ENCODE measurements at places on chromosomes 12 and 14.

DNA sequence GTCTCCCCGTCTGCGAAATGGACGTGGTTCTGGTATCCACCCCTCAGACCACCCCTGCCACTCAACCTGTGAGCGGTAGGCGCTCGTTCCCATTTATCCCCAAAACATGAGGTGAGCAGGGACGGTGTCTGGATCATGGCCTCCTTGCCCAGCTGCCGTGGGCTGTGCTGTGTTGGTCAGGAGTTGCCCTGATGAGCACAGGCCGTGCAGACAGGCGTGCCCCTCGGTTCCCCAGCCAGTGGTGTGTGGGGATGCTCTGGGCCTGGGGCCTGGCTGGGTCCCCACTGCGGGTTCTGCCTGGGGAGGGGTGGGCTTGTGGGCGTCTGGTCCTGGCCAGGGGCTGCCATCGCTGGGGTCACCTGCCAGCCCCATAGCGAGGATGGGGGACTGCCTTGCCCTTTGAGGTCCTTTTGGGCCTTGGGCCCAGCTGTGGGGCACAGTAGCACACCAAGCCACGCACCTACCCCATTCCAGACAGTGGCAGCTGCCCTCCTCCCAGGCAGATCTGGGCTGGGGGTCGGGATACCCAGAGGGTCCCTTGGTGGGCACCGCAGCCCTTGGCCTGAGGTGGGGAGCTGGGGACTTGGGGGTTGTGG, 11.3 kb upstream of the PUS1 start:
- DNase-seq, result no peak

DNA sequence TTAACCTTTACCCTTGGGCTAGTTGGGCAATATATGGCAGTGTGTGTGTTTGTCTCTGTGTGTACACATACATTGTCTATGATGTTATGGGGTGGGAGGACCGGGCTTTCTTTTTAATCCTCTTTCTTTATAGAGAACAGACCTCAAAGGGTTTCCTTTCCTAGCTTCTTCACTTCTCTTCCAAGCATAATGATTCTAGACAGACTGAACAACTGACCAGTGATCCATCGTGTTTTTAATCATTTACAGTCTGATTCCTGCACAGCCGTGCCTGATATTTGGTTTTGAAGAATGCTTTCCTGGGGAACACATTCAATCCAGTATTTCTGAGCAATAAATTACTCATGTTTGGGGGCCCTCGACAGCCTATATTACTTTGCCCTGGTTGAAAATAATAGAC, 481.1 kb upstream of the DCN start:
- DNase-seq, result no peak

DNA sequence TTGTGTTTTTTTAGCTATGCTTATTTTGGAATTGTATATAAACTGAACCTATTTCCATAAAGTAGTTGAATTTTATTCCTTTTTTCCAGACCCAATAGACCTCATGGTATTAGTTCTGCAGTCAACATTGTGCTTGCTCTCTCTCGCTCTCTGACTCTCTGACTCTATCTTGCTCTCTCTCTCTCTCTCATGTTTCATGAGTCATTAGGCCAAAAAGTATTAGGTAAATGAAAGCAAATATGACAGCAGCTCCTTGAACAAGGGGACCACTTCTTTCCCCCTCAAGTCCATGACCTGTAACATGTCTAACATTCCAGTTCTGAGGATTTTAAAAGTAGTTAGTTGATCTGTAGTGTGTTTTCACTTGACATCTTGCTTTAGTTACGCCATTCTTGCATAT, 14.0 kb upstream of the C12orf71 start:
- no peak for DNase-seq

DNA sequence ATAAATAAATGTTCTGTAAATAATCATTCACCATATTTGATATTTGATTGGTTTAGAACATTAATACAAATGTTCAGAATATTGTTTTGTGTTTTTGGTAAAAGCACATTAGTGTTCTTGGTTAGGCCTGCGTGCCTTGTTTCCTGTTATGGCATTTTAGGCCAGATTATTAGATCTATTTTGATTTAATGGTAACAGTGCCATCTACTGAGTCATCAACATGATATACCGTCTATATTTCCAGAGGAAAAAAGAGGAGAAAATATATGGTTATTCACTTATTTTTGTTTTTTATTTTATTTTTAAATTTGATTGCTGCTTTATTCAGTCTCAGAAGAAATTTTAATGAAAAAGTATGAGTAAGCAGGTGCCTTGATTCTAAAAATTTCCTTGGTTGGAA, 60.3 kb downstream of the GPHN start:
- no peak for DNase-seq

GRCh38 chr14:66483322-66483721, 2.8 kb upstream of the CCDC196 start:
- DNase-seq, result no peak

DNA sequence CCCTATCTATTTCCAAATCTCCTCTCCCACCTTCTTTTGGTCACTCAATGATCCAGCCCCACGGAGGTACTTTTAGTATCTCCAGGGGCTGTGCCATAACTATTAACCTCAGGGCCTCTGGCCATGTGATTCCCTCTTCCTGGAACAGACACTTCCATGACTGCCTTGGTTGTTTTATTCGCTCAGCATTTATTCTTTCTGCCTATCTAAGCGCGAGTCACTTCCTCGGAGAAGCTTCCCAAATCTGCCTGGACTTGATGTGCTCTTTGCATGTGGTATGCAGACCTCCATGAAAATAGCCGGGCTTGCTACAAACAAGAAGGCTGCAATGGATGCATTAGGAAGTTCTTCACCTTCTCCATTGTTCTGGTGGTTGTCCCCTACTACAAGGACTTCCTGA, 939.0 kb upstream of the TMEM132C start:
- DNase-seq, result no peak

GRCh38 chr14:63192085-63192484, 12.2 kb upstream of the RHOJ start:
- no peak for DNase-seq

- no peak for DNase-seq
Observed at GRCh38 chr14:38490273-38490672, 234.4 kb upstream of the CLEC14A start.

GRCh38 chr12:127542931-127543330, 724.0 kb upstream of the TMEM132C start:
- DNase-seq, result no peak

DNA sequence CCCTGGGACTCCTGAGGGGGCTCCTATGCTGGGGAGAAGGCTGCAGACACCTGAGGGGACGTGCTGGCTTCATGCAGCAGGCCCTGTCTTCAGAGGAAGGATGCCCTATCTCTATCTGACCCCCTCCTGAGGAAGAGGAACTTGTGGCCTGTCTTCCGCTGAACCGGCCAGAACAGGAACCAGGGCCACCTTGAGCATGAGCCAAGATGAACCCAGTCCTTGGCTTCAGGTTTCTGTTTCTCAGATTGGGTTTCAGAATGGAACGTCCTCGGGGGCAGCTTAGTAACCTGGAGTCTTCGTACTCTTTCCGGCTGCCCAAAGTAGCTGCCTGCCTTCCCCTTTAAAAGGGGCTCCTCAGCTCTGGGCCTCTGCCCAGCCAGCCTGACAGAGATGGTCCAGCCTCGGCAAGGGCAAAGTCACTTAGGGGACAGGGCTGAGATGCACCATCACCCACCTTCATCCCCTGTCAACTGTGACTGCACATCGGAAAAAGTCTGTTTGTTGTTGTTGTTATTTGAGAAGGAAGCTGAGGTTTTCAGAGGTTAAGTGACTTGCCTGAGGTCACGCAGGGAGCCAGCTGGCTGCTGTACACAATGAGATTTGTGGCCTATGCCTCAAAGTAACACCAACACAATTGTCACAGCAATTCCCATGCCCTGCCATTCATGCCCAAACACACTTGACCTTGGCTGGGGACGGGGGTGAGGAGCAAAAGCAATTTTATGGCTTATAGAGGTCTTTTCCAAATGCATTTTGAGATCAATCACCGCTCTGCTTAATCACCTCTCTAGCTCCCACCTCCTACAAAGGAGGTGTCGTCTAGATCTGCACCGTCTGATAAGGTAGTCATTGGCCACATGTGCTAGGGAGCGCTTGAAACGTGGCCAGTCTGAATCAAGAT, 13.4 kb downstream of the ASB2 start:
- DNase-seq, result no peak

DNA sequence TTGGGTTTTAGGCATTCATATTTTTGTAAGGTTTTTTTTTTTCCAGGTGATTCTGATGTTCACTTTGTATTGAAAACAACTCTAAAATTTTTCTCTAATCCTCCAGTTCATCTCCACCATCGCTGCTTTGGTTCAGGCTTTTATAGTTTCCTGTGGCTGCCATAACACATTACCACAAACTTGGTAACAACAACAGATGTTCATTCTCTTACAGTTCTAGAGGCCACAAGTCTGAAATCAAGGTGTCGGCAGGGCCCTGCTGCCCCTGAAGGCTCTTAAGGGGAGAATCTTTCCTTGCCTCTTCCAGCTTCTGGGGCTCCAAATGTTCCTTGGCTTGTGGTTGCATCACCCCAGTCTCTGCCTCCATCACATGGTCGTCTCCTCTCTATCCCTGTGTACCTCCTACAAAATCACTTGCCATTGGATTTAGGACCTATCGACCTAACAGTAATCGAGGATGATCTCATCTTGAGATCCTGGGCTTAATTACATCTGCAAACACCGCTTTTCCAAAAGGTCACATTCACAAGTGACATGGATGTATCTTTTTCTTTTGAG, 55.2 kb downstream of the PELI2 start:
- DNase-seq, result no peak

DNA sequence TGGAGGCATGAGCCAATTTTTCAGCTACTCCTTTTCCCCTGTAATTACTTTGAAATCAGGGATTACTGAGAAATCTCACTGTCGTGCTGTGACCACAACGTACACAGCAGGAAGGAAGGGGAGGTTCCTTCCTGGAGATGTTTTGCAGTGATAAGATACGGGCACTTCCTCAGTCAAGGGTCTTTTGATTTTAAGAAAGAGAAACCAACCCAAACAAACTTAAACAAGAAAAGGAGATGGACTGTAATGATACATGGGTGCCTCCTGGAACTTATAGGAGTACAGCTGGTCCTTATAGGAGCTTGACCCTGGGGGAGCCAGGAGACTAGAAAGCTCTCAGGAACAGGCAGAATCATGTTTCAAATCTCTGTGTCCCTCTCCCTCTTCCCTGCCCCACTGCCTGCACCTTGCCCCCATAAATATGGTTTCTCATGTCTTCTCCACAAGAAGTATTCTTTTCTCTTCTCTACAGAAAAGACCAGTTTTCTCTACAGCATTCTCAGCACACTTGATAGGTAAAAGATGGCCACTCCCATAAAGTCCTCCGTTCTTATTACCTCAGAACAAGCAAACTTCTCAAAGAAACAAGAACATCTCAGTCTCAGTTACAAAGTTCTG, 281.1 kb upstream of the AMIGO2 start:
- peak; percentile 76 for DNase-seq

DNA sequence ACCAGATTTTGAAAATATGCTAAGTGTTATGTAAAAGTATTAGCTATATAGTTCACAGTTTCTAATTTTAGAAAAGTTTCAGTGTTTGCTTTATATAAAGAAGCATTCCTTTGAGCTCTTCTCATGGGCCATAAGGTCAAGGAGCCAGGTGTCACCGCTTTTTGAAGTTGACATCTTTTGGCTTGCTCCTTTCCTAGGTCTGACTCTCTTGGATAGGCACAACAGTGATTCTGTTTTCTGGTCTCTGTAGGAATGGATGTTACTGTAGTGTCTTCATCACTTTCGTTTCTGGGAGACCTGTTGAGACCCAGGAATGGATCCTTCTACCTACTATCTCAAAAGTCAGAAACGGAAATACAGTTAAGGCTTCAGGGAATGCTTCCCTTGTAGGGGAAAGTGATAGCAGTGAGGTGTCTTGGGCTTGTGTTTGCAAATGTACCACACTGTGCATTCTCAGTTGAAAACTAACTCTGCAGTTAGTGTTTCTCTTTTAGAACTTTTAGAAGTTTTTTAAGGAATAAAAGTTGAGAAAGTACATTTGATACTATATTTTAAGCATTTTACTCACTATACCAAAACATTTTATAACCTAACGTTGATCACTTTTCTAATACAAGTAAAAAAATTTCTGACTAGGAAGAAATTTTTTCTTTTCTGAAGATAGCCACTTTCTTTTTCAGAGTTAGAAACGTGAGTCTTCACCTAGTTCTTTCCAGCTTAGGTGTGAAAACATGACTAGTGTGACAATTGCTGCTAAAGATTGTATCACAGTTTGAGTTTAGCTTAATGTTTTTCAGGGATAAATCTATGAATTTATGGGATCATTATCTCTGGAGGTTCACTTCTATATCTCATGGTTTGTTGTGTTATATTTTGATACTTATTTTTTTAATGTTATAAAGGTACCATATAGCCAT, 20.8 kb downstream of the VRK1 start:
- no peak for DNase-seq

GRCh38 chr12:24798335-24798734, 150.6 kb downstream of the BCAT1 start:
- no peak for DNase-seq

DNA sequence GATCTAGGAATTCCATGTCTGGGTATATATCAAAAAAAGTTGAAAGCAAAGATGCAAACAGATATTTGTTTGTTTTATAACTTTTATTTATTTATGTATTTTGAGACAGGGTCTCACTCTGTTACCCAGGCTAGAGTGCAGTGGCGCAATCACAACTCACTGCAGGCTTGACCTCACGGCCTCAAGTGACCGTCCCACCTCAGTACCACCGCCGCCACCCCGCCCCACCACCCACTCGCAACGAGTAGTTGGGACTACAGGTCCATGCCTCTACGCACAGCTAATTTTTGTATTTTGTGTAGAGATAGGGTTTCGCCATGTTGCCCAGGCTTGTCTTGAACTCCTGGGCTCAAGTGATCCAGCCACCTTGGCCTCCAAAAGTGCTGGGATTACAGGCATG, 66.5 kb upstream of the KTN1 start:
- DNase-seq, result no peak

GRCh38 chr12:68585966-68586365, 24.7 kb upstream of the RAP1B start:
- no peak for DNase-seq

DNA sequence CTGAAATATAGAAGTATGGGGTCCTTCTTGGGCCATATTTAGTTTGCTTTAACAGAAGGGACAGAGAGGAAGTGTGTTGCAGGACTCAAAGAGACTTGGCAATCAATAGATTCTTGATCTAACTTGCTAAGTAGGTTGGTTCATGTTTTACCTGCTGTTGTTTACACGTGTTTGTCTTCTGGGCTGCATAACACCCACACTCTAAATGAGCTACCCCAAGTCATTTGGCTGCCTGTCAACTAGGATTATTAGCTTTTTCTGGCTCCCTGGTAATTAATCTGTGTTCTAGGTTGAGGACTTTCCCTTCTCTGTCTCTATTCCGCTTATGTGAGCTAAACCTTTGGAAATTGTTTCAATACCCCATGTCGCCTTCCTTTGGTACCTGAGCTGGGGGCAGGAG, 10.1 kb upstream of the TBPL2 start:
- no peak for DNase-seq

- no peak for DNase-seq
Observed at GRCh38 chr12:90679674-90680073, 275.3 kb downstream of the CCER1 start.

GRCh38 chr12:15932971-15933370, 21.8 kb downstream of the DERA start:
- DNase-seq, result no peak
